ENCODE measurements at places on chromosomes 3 and 15.

GRCh38 chr3:178233371-178234071 lies 302.7 kb upstream of the KCNMB2 start:
- DNase-seq: no peak

- no peak for DNase-seq
Observed at GRCh38 chr3:61796911-61797310, 235.5 kb downstream of the PTPRG start.

DNA sequence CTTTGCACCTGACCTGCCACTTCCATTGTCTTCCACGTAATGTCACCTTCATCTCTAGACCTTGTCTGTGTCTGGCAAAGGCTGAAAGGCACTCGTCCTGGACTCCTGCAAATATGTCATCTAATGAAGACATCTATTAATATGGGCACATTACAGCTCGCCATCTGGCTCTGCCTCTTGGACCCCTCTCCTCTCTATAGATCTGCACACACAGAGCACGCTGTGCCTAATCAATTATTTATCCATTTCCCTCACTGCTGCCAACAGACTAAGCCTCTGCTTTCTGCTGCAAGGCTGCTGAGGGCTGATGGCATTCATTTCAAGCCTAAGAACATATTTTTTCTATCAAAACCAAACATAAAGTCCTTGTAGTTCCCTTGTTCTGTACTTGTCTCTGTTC lies 573.0 kb downstream of the TUSC7 start:
- no peak for DNase-seq

GRCh38 chr3:84835366-84835765 lies 123.4 kb upstream of the CADM2 start:
- peak; percentile 12 for DNase-seq

- DNase-seq: no peak
Observed at GRCh38 chr3:49026536-49026935, 2.7 kb downstream of the IMPDH2 start.

GRCh38 chr15:57031605-57032004 lies 113.2 kb downstream of the TCF12 start:
- peak; percentile 69 for DNase-seq
